ENCODE measurements at places on chromosomes 1 and 21.
A peak's percentile ranks its signal among the peaks of the same experiment; 100 is the strongest.

GRCh38 chr1:27330786-27331185 lies 8.8 kb downstream of the TMEM222 start:
- no peak for DNase-seq

DNA sequence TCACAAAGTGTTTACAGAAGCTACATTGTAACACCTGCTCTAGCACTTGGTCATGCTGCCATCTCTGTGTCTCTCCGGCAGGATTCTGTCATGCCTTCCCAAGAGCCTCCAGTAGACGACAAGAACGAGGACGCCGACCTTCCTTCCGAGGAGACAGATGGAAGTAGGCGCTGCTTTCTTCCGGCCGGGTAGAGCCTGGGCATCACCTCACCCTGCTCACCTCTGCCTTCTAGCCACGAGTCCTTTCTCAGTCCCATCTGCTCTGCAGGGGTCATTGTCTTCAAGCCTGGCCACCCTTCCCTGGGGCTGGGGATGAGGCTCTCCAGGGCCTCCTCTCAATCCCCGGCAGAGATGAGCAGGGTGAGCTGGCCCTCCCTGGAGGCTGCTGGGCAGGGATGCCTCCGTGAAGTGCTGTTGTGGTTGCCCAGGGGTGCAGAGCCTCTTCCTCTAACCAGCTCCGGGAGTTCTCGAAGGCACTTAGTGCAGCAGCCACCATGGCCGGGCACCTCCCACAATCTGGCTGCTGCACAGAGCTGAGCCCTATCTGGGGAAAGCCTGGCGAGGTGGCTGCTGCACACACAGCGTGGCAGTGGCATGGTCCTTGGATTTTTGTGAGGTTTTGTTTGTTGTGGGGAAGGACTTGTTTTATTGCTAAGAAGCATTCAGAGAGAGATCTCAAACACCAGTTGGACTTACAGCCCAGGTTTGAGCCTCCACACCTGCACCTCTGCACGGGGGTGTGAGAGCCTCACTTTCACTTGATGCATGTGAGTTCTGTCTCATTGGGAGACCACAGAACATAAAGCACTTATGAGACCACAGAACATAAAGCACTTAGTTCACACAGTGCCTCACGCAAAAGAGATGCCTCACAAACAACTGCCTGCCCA lies 48.4 kb downstream of the FAAP20 start:
- DNase-seq: no peak

- DNase-seq: no peak
These were observed 80.7 kb downstream of the TGFB2 start for GRCh38 chr1:218425647-218426342.

DNA sequence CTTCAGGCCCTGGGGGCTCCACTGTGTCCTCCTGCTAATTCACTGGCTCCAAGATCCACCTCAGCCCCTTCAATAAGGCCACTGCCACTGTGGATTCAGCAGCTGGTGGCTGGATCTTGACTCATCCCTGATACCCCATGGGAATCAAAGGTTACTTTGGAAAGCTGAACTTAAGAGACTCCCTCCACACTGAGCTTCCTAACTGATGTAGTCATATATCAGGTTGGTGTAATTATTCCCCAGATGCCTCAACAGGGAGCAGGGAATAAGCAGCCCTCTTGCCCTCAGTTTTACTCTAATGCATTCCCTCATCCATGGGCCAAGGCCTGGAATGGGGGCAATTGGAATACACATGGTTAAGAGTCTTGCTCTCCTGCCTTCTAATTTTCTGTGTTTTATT lies 164.6 kb downstream of the FASLG start:
- no peak for DNase-seq

- no peak for DNase-seq
These were observed 35.1 kb upstream of the GRIK3 start for GRCh38 chr1:37069406-37069805.

- DNase-seq: no peak
These were observed 249.1 kb upstream of the PTBP2 start for GRCh38 chr1:96472471-96472870.

DNA sequence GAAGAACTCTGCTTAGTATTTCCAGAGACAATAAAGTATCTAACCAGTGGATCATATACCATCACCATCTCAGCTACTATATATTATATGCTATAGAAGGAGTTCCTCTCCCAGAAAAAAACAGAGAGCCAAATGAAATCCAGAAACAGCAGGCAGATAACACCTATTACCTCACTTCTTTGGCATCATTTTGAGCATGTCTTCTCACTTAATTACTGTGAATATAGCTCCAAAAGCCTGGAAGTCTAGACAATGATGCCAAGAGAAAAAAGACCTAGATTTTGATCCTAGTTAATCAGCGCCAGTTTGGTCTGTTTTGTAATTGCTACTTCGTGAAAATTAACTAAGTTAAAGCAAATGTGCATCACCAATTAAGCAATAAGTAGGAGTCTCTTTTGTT lies 131.3 kb downstream of the EIF4G3 start:
- no peak for DNase-seq

GRCh38 chr1:207904391-207904790 lies 6.5 kb downstream of the CD34 start:
- no peak for DNase-seq

- DNase-seq: no peak
These were observed 7.2 kb downstream of the ATP1B1 start for GRCh38 chr1:169113613-169114119.

DNA sequence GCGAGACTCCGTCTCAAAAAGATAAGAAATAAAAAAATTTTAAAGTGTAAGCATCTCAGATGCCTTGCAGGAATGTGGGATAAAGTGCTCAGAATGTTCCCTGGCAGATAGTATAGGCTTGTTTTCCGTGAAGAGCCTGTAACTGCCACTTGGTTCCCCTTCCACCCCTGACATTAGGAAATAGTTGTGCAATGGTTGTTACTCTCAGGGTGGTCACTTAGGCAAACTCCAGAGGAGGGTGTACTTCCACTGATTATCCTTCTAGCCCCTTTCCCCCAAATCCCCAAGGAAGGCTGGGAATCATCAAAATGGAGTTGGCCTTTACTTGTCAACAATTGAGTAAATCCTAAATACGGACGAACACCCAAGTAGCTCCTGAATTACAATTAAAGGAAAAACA lies 10.4 kb downstream of the RPL11 start:
- no peak for DNase-seq

DNA sequence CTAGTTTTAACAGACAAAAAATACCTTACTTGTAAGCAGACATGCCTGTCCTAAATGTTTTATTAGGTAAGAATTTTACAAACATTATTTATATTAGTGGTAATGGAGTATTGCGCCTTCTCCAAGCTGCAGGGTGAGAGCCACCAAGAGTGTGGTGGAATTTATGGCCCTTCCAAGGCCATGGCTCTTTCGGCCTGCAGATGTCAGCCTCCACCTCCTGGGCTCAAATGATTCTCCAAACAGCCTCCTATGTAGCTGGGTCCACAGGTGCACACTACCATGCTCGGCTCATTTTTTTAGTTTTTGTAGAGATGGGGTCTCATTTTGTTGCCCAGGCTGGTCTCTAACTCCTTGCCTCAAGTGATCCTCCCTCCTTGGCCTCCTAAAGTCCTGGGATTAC lies 56.3 kb downstream of the ITGB3BP start:
- no peak for DNase-seq

GRCh38 chr1:66168467-66168887 lies 365.5 kb upstream of the SGIP1 start:
- no peak for DNase-seq

DNA sequence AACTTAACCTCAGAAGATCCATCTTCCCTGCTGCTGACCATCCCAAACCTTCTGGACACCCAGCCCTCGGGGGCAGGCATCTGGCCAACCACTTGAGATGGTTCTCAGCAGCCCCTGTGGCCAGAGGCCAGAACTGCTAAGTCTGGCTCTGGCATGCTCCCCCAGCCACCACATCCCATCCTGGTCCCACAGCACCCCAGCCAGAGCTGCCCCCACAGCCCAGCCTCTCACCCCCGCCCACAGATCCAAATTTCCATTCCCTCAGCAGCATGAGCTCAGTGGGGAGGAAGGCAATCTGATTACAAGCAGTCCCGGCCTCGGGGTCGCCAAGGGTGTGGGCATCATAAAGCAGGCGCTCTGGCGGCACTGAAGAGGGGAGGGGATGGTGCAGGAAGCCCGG lies 45.6 kb downstream of the GLIS1 start:
- DNase-seq: no peak

DNA sequence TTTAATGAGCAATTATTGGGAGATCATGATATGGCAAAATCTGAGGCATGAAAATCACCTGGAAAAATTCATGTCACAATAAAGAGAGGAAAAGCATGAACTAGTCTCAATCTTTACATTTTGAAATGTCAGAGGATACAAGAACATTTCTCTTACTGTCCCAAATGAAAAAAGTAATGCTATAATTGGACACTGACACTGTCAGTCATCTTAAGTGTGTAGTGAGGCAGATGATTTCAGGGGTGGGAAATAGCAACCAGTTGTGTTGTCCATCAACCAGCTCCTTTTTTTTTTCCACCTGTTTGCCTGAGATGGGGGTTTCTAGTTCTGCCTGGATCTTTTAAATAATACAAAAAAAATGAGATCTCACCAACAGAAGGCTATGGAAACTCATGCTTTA lies 646.2 kb downstream of the KCNT2 start:
- DNase-seq: no peak

DNA sequence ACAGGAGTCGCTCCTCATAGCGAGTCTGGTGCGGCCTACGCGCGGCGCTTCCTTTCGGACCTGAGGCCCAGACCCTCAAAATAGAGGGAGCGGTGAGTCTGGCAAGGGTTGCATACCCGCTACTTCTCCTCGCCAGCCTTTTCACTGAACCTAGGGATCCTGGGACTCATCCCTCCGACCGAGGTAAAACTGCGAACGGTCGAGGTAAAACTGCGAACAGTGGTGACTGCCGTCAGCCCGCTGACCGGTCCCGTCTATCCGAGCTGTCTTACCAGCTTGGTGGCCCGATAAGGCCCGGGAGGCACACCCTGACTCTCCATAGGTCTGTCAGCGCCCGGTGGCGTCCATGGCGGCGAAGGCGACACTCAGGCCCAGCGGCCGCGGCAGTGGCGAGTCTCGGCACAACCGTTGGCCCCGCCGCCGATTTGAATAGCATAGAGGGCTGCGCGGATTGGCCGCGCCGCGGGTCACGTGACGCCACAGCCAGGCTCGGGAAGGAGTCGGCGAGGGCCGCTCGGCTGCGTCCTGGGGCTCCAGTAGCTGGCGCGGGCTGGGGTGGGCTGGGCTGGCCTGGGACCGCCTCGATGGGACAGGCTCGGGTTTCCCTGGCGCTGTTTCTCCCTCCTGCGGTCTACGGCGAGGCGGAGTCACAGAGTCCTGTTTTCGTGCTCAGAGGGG lies at the start of gene DEPDC1:
TSS of gene DEPDC1 (minus strand) at position 403 of the 678 bp plus-strand sequence. CDS start at position 320, 83 bp downstream.
- peak; percentile 86 for DNase-seq

DNA sequence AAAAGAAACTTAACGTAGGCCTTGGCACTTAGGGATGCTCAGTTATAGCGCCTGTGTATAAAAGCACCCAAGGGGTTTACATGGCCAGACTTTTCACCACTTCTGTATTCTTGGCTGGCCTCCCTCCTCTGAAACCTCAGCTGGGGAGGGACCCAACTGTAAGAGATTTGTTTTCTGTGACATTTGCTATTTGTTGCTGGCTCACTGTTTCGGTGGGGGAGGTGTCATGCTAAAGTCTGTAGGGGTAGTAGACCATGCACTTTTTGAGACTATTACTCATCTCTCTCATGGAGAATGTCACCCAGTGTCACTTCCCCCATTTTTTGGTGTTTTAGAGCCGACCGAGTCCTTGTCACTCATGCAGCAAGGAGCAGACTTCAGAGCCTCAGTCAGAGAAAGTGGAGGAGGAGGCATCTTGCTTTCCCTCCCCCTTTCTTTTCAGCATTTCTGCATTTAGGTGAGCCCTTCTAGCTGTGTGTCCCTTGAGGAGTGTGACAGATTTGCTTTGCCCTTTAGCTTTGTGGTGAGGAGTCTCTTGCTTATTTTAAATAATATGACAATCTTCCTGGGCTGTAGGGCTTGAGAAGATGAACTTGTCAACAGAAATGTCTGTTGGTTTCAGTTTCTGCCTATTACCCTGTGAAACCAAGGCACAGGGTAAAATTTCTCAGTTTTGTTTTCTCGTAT lies 160.1 kb downstream of the FASLG start:
- DNase-seq: no peak

GRCh38 chr1:20511518-20512428 lies 3.8 kb upstream of the MUL1 start:
- DNase-seq: no peak

DNA sequence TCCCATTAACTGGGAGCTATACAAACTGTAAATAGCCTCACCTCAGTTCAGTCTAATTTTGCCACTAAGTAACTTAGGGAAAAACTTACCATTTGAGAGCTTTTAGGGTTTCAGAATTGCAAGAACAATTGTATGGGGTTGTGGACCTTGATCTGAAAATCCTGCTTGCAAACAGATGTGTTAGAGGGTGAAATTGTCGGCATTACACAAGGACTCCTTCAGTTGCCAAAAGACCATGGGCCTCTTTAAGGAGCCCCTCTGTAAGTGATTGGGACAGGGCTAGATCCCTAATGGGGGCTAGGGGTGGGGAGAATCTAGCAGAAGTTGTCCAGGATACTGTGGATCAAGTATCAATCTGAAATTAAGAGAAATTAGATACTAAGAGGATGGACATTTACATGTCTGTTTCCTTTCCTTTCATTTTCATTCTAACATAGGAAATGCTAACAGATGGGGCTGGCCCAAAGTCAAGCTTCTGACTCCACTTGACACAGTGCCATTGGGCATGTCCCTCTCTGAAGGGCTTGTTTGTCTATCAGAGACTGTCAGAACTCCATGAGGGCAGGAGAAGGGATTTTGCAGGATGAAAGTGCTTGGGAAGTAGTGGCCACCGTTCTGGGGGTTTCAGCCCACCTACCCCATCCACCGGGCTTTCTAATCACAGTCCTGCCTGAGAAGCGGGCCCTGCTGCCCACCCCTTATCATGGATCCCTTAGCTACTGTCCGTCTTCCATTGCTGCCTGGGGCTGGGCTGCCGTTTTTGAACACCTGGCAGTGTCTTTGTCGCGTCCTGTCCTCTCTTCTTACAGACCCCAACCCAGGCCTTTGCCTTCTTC lies 54.7 kb downstream of the STUM start:
- no peak for DNase-seq

GRCh38 chr1:34356853-34357252 lies 180.1 kb downstream of the C1orf94 start:
- no peak for DNase-seq

DNA sequence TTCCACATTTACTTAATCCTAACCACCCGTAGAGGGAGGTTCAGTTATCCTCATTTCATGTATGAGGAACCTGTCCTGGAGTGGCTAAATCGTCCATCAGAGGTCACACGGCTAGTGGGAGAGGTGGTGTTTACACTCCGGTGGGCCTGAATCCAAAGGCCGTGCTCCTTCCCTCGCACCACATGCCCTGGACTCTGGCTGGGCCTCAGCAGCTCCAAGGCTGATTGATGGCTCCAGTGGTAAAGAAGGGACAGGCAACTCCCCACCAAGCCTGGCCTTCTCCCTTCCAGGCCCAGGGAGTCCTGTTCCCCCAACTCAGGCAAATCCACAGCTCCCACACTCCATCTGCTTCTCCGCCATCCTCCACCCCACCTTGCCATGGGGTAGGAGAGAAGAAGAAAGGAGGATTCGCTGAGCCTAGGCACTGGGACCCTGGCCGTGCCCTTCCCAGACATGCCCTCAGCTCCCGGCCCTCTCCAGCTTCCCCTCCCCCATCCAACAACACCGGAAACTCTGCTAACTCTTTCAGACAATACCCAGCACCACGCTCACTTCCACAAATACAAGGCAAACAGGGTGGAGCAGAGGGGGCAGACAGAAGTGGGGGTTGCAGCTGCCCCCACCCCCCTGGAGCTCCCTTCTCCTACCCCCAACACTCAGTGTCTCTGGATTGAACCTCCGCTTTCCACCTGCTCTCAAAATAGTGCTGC lies 10.9 kb downstream of the ARHGEF2 start:
- DNase-seq: no peak

Data from right renal pelvis (tissue), 4 donors.